ENCODE measurements at places on chromosomes 13 and 19. TPM values are rescaled to one million over a fixed set of nuclear protein-coding genes. Genes with fewer than 3 reads are reported as not detected.

Gene ZNF491
- 4.4 TPM for total RNA-seq

Gene ZNF560
- not detected for total RNA-seq

Gene ZFP36
- 24.5 TPM for total RNA-seq

Gene YIPF2
- total RNA-seq, result 54.7 TPM

Gene PPP5C
- 49.3 TPM for total RNA-seq

Gene FGF21
- not detected for total RNA-seq

Gene TEX29
- total RNA-seq, result 0.72 TPM

Gene CGB1
- not detected for total RNA-seq

Gene DACT3
- 11.5 TPM for total RNA-seq

Gene GRIK5
- total RNA-seq, result 3.2 TPM

Gene SPTBN4
- total RNA-seq, result 0.92 TPM

Gene ETV2
- not detected for total RNA-seq

Gene ACP7
- total RNA-seq, result not detected

Gene UBE2L5
- not detected for total RNA-seq

Gene ZNF256
- total RNA-seq, result 12.1 TPM

Gene PROSER1
- 34.0 TPM for total RNA-seq

Gene PSMC4
- 56.2 TPM for total RNA-seq

Gene CBLC
- 2.8 TPM for total RNA-seq

Gene CEACAM21
- total RNA-seq, result 2.6 TPM

Gene MADCAM1
- 1.1 TPM for total RNA-seq

Gene TMC4
- total RNA-seq, result 4.3 TPM

Gene CEACAM16
- total RNA-seq, result not detected

Gene QPCTL
- total RNA-seq, result 3.3 TPM

Gene CEACAM20
- total RNA-seq, result not detected

Gene IGFL3
- total RNA-seq, result not detected

Gene FDX2
- 9.1 TPM for total RNA-seq

Gene MUC16
- 1.1 TPM for total RNA-seq

Gene CTXN1
- 0.31 TPM for total RNA-seq

Gene GGN
- total RNA-seq, result not detected

Gene GDF15
- total RNA-seq, result 0.51 TPM

Gene GIPC1
- total RNA-seq, result 98.8 TPM

Gene FFAR3
- not detected for total RNA-seq

Gene ATP4B
- not detected for total RNA-seq

Data from tongue (tissue), 3 donors.